Heart right ventricle (tissue), 16 donors: ENCODE measurements at places on chromosomes 16 and 17.

- no peak for DNase-seq
Measured at GRCh38 chr16:58037365-58038057, 12.0 kb downstream of the MMP15 start.

GRCh38 chr16:66360624-66361324, 5.7 kb upstream of the CDH5 start:
- peak; percentile 70 for DNase-seq

- DNase-seq = no peak
Measured at GRCh38 chr16:86725401-86725800, 147.1 kb downstream of the FOXL1 start.

DNA sequence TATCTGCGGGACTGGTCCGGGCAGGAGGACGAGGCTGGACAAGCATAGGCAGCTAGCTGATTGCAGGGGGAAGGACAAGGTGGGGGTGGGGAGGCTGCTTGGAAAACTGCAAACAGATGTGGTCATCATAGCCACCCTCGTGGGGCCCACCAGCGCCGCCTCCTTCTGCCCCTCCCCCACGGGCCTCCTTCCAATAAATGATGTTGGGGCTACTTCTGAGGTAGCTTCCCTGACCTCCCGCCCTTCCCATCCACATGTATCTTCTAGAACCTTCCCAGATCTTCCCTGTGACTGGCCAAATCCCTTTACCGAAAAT, 12.3 kb upstream of the CDC42EP4 start:
- DNase-seq = no peak

- no peak for DNase-seq
Measured at GRCh38 chr16:84505249-84506187, 1.1 kb upstream of the MEAK7 start.

- no peak for DNase-seq
Measured at GRCh38 chr16:67296420-67296819, 17.1 kb downstream of the PLEKHG4 start.

GRCh38 chr16:72876981-72877373, 171.0 kb downstream of the ZFHX3 start:
- no peak for DNase-seq

DNA sequence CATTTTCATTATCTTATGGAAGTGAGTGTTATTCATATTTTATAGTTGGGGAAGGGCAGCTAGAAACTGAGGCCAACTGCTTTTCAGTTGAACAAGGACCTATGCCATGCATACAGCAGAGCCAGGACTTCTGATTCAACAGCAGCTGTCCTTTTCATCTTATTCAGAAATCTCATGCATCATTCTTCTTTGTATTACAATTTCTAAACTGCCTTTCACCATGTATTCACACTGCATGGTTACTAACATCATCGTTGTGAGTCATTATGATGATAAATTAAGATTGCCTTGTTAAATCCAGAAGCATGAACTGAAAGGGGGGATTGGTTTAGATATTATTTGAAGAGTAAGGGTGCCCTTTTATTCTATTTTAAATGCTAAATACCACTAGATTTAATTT, 1470.1 kb upstream of the GOT2 start:
- no peak for DNase-seq

DNA sequence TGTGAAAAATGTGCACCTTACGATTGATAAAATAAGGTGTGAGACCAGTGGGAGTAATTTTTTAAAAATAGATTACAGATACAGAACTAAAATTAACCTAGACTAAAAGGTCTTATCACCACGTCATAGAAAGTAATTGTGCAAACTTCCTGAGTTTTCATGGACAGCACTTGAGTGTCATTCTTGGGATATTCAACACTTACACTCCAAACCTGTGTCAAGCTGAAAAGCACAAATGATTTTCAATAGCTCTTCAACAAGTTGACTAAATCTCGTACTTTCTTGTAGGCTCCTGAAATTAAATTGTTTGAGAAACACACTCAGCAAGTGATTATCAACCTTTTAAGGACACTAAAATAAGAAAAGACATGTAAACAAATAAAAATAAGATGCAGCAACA, 20.5 kb downstream of the BRCA1 start:
- DNase-seq = no peak

GRCh38 chr17:58153046-58153445, 4.9 kb downstream of the OR4D1 start:
- DNase-seq = no peak

DNA sequence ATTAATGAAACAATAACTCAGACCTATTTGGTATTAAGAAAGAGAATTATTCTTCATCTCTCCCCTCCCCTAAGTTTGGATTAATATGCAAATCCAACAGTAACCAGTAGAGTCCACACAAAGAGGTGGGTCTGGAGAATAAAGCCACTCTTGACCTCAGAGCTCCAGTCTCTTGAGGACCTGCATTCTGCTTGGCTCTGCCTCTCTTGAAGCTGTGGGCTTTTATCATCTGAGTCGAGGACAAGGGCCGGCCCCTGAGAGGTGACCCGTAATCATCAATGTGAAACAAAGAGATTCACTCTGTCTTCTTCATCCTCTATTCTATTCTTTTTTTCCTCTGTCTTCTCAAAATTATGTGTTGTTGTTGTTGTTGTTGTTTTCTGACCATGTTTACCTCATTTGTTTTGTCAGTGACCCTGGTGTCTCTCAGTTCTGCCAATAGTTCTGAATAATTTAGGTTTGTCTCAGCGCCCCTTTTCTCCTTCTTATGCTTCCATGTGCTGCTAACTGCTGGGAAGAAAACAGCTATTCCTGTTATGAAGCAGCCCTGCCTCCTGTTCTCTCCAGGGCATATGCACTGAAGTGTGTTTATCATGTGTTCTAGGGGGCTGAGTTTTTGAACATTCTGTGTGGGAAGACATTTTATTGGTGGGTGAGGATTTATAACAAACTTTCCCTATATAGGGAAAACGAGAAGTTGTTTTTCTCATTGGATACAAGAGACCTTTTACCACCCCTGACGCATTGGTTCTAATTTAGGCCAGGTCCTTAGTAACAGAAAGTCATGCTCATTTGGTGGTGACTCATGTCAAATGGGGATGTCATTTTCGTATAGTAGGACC, 135.8 kb downstream of the TRIM37 start:
- DNase-seq = no peak

- no peak for DNase-seq
Measured at GRCh38 chr16:88759245-88759975, 25.6 kb downstream of the PIEZO1 start.

DNA sequence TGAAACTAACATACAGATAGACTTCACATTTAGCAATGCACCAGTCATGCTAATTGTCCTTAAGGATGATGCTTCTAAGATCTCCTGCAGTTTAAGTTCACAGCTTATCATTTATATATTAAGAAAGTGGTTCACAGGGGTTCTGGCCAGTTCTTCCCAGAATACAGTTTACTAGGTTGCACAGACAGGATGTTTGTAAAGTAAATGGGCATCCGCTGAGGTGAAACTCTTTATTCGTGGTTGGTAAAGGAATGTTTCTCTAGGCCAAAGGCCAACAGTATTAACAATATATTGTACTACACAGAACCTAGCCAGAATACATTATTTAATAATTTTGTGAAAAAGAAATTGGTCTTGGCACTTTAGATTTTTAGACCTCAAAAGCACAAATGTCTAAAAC, 1427.3 kb downstream of the CDH8 start:
- no peak for DNase-seq

DNA sequence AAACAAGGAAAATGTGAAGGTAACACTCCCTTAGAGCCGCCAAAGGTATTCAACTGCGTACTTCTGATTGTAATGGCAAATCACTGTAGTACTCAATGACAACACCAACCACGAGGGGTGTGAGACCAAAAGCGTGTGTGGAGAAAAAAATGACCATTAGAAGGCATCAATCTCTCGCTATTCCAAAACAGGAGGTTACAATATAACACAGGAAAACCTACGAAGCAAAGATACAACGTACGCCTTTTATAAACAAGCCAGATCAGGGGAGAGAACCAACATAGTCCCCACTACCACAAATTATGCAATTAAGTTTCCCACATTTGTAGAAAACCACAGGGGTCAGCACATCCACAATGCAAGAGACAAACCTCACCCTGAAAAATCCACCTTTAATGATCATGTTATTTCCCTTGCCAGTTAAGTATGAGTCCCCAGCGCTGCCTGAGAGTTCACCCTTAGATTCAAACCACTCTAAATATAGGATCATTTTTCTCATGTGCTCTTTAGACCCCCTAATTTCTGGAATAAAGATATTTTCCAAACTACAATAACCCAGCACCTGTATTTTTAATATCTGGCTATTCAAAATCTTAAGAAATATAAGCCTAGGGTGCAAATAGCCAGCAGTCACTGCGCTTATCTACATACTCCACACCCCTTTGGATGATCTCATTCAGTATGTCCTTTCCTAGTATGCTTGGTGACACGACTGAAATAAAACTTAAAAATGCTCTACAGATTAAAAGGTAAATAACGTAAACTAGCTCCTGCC, 12.4 kb downstream of the TEX14 start:
- peak; percentile 18 for DNase-seq

DNA sequence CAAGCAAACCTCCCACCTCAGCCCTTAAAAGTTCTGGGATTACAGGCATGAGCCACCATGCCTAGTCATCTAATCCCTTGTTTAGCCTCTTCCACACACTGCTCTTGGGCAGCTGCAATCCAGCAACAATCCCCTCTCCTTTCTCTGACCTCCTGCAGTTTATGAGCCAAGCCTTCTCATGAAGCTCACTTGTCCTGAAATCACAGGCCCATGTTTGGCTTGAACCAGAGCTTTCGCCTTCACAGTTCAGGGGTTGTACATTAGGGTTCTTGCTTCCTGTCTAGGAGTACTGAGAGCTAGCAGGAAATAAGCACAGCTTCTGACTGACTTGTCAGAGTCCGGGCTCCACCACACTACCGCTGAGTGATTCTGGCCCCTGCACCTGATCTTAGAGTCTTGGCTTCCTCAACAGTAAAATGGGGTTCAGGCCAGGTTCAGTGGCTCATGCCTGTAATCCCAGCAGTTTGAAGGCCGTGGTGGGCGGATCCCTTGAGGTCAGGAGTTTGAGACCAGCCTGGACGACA, 16.3 kb downstream of the ERAL1 start:
- DNase-seq = no peak

DNA sequence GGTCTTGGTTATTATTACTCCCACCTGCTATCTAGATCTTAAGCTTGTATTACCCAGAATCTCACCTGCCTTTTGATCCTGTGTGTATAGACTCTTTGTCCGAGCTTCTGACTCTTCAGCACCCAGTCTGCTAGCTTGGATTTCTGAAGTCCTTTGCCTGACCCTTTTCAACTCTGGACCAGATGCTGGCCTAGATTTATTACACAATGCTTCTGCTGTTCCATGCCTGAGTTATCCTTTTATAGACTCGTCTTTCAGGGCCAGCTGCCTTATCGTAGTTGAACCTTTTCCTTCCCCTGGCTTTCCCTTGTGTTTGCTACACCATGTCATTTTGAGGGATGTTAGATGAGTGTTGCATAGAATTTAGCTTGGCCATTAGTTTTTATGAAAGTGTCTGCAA, 32.6 kb downstream of the RHOT1 start:
- DNase-seq = no peak

DNA sequence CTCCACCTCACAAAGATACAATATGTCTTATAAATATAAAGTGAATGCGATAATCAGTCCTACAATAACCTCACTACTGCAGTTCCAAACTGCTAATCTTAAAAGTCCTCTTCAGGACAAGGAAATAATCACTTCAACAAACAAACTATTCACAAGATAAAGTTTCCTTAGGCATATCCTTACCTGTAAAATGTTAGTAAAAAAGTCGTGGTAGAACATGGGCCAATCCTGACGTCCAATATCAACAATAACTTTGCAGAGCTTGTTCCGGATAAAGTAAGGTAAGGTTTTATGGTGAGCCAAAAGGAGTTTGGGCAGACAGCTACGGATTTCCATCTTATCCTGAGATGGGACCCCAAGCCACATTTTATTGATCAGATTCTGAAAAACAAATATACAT, 36.0 kb downstream of the XPO6 start:
- DNase-seq = no peak

GRCh38 chr16:57503366-57503765, 17.1 kb upstream of the DOK4 start:
- DNase-seq = no peak

DNA sequence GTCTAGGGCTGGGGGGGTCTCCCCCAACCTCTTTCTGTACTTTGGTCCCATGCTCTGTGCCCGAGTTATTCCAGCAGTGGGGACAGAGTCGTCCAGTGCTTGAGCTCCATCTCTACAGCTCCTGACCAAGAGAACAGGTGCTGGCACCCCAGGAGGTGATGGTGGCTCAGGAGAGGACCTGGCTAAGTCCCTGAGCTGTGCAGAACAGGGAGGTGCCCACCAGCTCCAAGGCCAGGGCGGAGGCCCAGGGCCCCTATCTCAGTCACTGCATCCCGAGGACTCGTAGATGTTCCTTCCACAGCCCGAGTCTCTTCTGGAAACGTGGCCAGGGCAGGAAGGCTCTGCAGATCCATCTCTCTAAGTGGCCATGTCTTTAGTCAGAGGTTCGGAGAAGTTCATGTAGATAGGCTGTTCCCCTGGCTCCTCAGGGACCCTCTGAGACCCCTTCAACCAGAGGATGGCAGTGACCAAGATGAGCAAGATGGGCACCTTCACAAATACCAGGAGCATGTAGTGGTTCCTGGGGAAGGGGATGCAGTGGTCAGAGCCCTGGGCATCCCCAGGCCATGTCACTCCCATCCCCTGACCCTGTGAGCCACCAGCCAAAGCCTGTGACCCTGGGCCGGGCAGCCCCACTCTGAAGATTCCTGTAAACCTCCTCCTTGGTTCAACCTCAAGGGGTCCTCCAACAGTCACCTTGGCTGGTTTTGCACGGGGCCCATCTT, 8.7 kb downstream of the CD300LB start:
- DNase-seq = no peak

- DNase-seq = no peak
Measured at GRCh38 chr17:11922638-11923037, 74.6 kb downstream of the ZNF18 start.
